A549 treated with CORT108297 at 1 μM for 4 hours (cell line): ENCODE measurements at places on chromosomes 5 and 9. TPM values are rescaled to one million over a fixed set of nuclear protein-coding genes. Genes with fewer than 3 reads are reported as not detected.

Gene INSL4
- total RNA-seq = 14.2 to 17.2 TPM (median 16.6 TPM) in 5 replicates

Gene NUTM2G
- total RNA-seq = 0.03 TPM in 1 of 5 replicates, not detected in the others

Gene SPRY4
- 5.0 to 7.6 TPM (median 6.1 TPM) in 5 replicates for total RNA-seq

Gene PCDHGA7
- total RNA-seq = 0.82 to 1.0 TPM (median 0.97 TPM) in 5 replicates

Gene PCA3
- total RNA-seq = not detected in 5 replicates

Gene KCNMB1
- not detected in 5 replicates for total RNA-seq

Gene EMB
- total RNA-seq = 4.6 to 6.5 TPM (median 5.7 TPM) in 5 replicates

Gene PCDH12
- 0.01 to 0.09 TPM (median 0.02 TPM) in 3 of 5 replicates, not detected in the others for total RNA-seq

Gene OSMR
- 55.6 to 77.5 TPM (median 72.5 TPM) in 5 replicates for total RNA-seq

Gene SPATA31C1
- not detected in 5 replicates for total RNA-seq

Gene BTNL8
- total RNA-seq = not detected in 5 replicates

Gene LRRC19
- total RNA-seq = not detected in 5 replicates

Gene TTC1
- 64.2 to 76.1 TPM (median 65.7 TPM) in 5 replicates for total RNA-seq

Gene SGCD
- total RNA-seq = 4.0 to 5.2 TPM (median 4.5 TPM) in 5 replicates

Gene PLAC8L1
- total RNA-seq = 0.16 to 0.47 TPM (median 0.24 TPM) in 4 of 5 replicates, not detected in the other

Gene SLC6A3
- 0.05 to 0.09 TPM (median 0.07 TPM) in 5 replicates for total RNA-seq

Gene PCDHB12
- 0.03 to 0.04 TPM in 2 of 5 replicates, not detected in the others for total RNA-seq

Gene BASP1
- 267 to 340 TPM (median 299 TPM) in 5 replicates for total RNA-seq

Gene EPB41L4B
- total RNA-seq = 10.4 to 11.6 TPM (median 10.9 TPM) in 5 replicates

Gene HTR1A
- total RNA-seq = not detected in 5 replicates
